ENCODE measurements at places on chromosomes 16 and 17.

DNA sequence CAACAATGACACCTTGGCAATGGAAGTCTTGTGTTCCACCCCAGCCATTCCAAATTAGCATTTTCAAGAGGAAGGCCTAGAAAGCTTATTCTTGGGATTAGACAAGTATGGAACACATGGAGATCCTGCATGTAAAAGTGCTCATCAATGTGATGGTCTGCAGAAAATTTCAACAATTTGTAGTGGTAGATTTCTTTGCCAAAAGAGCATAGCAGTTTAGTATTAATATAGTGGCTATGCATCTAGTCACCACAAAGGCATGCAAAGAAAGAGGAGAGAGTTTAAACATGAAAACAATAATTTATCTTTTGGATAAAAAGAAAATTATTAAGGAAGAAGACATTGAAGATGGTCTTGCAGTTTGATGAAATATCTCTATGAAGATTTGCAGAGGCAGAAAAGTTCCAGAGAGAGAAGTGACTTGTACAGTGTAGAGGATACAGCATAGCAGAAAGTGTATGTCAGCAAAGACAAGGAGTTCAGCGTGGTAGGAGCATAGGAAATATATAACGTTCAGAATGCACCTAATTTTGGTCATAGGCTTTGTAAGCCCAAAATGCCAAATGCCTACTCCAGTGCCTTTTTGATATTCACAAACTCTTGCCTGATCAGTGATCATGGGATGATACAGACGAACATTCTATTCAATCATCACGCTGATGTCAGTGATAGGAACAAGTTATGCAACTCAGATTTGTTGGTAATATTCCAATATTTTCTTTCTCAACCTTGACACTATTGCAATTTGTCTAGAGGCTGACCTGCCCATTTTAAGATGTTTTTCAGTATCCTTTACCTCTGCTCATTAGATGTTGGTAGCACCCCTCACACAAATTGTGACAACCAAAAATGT lies 727.9 kb upstream of the SOX9 start:
- H3K27ac ChIP-seq: no peak overlapping the region
- no peaks in the 10 kb centered on the region for H3K4me1 ChIP-seq
- no peak for DNase-seq
- no peaks in the 10 kb centered on the region for H3K27me3 ChIP-seq
- H3K36me3 ChIP-seq: no peaks in the 10 kb centered on the region
- H3K4me3 ChIP-seq: no peak overlapping the region

DNA sequence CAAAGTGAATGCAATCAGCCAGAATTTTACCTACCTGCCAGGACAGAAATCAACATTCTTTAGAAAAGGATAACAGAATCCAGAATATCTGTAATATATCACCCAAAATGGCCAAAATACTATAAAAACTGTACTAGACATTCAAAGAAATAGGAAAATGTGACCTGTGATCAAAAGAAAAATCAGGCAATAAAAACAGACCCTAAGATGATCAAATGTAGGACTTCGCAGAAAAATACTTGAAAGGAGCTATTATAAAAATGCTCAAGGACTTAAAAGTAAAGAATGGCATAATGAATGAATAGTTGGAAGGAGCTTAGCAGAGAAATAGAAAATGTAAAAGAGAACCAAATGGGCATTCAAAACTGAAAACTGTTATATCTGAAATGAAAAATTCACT lies 4.1 kb downstream of the LPCAT2 start:
- no peaks in the 10 kb centered on the region for H3K27me3 ChIP-seq
- no peak overlapping the region for H3K4me3 ChIP-seq
- no peak for DNase-seq

DNA sequence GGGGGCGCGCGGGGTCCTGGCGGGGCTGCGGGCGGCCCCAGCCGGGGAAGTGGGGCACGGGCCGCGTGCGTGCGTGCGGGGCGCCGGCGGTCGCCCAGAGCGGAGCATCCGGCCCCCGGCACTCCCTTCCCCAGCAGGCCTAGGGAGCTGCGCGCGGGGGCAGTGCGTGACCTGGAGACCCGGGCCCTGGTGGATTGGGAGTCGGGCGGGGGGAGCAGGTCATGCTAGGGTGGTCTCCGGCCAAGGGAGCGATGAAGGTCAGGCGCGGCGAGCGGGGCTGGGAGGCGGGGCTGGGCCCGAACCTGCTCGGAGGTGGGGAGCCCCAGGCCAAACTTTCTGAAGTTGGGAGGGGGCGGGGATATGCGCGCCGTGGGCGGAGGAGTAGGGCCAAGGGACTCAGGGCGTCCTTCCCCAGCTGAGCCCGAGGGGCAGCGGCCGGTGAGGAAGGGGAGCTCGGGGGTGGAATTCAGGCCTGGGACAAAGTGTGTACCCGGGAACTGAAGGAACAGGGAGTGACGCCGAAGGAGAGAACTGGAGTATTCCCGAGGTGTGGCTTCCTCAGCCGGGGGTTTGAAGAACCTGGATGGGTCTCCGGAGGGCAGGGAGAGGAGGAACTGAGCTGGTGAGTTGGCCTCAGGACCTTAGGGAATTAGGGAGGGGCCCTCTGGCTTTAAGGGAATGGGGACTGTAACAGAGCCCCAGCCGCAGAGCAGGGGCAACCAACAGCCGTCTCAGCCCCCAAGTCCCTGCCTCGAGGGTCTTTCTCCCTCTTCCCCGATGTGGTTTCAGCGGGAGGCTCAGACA lies 589 bp downstream of the XYLT2 start:
- no peaks in the 10 kb centered on the region for H3K27me3 ChIP-seq
- peak overlapping the region; percentile 58 for H3K27ac ChIP-seq
- no peak for DNase-seq
- H3K4me1 ChIP-seq: no peaks in the 10 kb centered on the region
- H3K36me3 ChIP-seq: no peaks in the 10 kb centered on the region

DNA sequence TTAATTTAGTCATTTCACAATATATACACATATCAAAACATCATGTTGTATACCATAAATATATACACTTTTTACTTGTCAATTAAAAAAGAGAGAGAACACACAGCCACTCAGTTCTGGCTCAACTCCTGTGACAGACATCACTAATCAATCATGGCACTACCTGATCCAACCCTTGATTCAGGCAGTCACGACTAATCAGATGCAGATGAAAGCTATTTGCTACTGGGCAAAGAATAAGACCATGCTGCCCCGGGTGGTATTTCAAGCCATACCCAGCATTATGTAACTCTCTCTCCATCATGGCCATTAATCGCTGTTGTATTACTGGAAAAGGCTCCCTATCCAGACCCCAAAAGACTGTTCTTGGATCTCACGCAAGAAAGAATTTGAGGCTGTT lies 345.7 kb downstream of the HAPSTR1 start:
- no peak overlapping the region for H3K4me3 ChIP-seq
- H3K4me1 ChIP-seq: no peaks in the 10 kb centered on the region
- no peak for DNase-seq
- H3K27me3 ChIP-seq: no peaks in the 10 kb centered on the region
- no peaks in the 10 kb centered on the region for H3K36me3 ChIP-seq
- no peak overlapping the region for H3K27ac ChIP-seq

GRCh38 chr17:19301973-19302372 lies 60.5 kb downstream of the B9D1 start:
- no peaks in the 10 kb centered on the region for H3K27me3 ChIP-seq
- H3K27ac ChIP-seq: peak overlapping the region; percentile 70
- no peaks in the 10 kb centered on the region for H3K4me1 ChIP-seq
- DNase-seq: no peak
- H3K4me3 ChIP-seq: no peak overlapping the region
- H3K36me3 ChIP-seq: no peaks in the 10 kb centered on the region

GRCh38 chr16:15682105-15682570 lies 32.1 kb downstream of the NDE1 start:
- H3K4me1 ChIP-seq: no peaks in the 10 kb centered on the region
- no peak overlapping the region for H3K4me3 ChIP-seq
- peak; percentile 66 for DNase-seq
- no peaks in the 10 kb centered on the region for H3K27me3 ChIP-seq
- no peak overlapping the region for H3K27ac ChIP-seq

DNA sequence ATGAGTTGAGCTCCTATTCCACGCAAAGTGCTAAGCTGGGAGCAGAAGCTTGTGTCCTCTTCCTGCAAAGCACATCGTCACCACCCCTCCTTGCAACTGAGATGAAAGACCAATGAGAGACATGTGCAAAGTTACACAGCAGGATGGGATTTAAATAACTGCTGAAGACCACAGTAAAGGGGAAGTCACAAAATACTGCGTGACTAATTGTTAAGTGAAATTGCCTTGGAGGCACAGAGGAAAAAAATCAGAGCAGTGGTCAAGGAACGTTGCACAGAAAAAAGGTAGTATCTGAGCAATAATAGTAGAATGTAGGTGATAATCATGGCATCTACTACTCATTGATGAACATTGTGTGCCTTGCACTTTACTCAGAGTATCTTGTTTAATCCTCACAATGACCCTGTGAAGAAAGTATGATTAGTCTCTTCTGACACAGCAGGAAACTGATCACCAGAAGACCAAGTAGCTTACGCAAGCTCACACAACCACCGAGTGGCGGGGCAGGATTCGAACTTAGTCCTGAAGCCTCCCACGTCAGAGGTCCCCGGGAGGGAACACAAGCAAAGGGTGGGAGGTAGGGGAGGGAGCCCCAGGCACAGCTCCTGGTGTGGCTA lies 15.4 kb upstream of the MYO18A start:
- no peaks in the 10 kb centered on the region for H3K36me3 ChIP-seq
- H3K4me3 ChIP-seq: no peak overlapping the region
- H3K4me1 ChIP-seq: no peaks in the 10 kb centered on the region
- no peaks in the 10 kb centered on the region for H3K27me3 ChIP-seq

- peaks cover 64% of the 10 kb centered on the region for H3K4me1 ChIP-seq
- H3K4me3 ChIP-seq: peak within 1 kb of the TSS; percentile 66
- no peak for DNase-seq
- H3K36me3 ChIP-seq: no peaks in the 10 kb centered on the region
Measured at GRCh38 chr17:1179818-1180742, at the start of gene ABR. Gene ABR, minus strand, starts transcription at chr17:1179981. Its CDS starts 254 bp downstream, at chr17:1179727.

GRCh38 chr17:9969301-9969935 lies 64.3 kb upstream of the RCVRN start:
- H3K4me3 ChIP-seq: no peak overlapping the region
- H3K4me1 ChIP-seq: no peaks in the 10 kb centered on the region
- H3K27me3 ChIP-seq: no peaks in the 10 kb centered on the region
- DNase-seq: no peak
- no peak overlapping the region for H3K27ac ChIP-seq

- DNase-seq: no peak
- no peaks in the 10 kb centered on the region for H3K27me3 ChIP-seq
- no peaks in the 10 kb centered on the region for H3K4me1 ChIP-seq
- no peak overlapping the region for H3K27ac ChIP-seq
Measured at GRCh38 chr16:26344976-26345375, 653.2 kb downstream of the HS3ST4 start.

- no peaks in the 10 kb centered on the region for H3K36me3 ChIP-seq
- H3K4me1 ChIP-seq: no peaks in the 10 kb centered on the region
- H3K27ac ChIP-seq: no peak overlapping the region
- no peaks in the 10 kb centered on the region for H3K27me3 ChIP-seq
- H3K4me3 ChIP-seq: no peak overlapping the region
Measured at GRCh38 chr16:84032458-84033178, 10.0 kb downstream of the SLC38A8 start.

GRCh38 chr16:73347500-73348375 lies 299.8 kb upstream of the ZFHX3 start:
- no peaks in the 10 kb centered on the region for H3K36me3 ChIP-seq
- DNase-seq: no peak
- no peaks in the 10 kb centered on the region for H3K27me3 ChIP-seq
- no peak overlapping the region for H3K4me3 ChIP-seq
- no peaks in the 10 kb centered on the region for H3K4me1 ChIP-seq

- no peaks in the 10 kb centered on the region for H3K27me3 ChIP-seq
- no peak overlapping the region for H3K4me3 ChIP-seq
- no peak for DNase-seq
- peaks cover 46% of the 10 kb centered on the region for H3K4me1 ChIP-seq
Measured at GRCh38 chr17:29181226-29181625, 1.0 kb upstream of the MYO18A start.

GRCh38 chr16:31507617-31507928 lies 618 bp downstream of the RUSF1 start:
- H3K4me3 ChIP-seq: peak overlapping the region; percentile 83
- H3K27ac ChIP-seq: peak overlapping the region; percentile 98
- no peaks in the 10 kb centered on the region for H3K27me3 ChIP-seq
- no peaks in the 10 kb centered on the region for H3K4me1 ChIP-seq

- no peaks in the 10 kb centered on the region for H3K27me3 ChIP-seq
- no peaks in the 10 kb centered on the region for H3K36me3 ChIP-seq
- DNase-seq: no peak
- no peaks in the 10 kb centered on the region for H3K4me1 ChIP-seq
- no peak overlapping the region for H3K27ac ChIP-seq
Measured at GRCh38 chr17:35738519-35739133, 7.2 kb downstream of the RASL10B start.

DNA sequence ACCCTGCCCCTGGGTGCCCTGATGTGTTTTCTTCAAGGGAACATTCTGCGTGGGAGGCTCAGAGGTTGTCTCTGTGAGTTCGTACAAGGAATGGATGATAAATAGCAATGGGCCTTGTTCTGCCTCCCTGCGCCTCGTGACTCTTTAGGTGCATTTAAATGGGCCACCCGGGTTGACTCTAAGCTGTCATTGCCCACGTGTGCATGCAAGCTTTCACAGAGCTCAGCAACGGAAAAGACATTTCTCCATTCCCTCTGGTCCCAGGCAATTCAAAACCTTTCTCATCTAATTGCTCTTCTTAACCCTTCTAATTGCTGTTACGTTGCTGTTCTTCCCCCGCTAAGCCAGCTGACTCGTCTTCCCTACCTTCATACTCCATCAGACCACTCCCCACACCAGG lies 71.5 kb upstream of the SDK2 start:
- no peak overlapping the region for H3K4me3 ChIP-seq
- H3K36me3 ChIP-seq: no peaks in the 10 kb centered on the region
- DNase-seq: no peak
- H3K4me1 ChIP-seq: peaks cover 14% of the 10 kb centered on the region

DNA sequence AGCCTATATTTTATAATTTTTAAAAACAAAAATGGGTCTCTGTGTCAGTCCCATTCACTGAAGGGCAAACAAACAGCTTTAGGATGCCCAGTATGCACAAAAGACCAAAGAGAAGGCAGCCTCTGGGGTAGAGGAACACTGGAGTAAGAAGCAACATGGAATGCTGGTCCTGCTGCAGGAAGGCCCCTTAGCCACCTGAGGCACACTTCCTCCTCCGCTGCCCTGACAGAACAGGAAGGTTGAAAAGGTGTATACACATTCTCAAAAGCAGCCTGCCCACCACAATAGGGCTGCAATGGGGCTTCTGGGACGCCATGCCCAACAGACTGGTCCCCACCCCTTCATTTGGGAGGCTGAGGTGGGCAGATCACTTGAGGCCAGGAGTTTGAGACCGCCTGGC lies 19.5 kb downstream of the TOM1L2 start:
- H3K27ac ChIP-seq: no peak overlapping the region
- H3K27me3 ChIP-seq: no peaks in the 10 kb centered on the region
- H3K4me1 ChIP-seq: peaks cover 36% of the 10 kb centered on the region
- H3K36me3 ChIP-seq: no peaks in the 10 kb centered on the region
- H3K4me3 ChIP-seq: no peak overlapping the region

DNA sequence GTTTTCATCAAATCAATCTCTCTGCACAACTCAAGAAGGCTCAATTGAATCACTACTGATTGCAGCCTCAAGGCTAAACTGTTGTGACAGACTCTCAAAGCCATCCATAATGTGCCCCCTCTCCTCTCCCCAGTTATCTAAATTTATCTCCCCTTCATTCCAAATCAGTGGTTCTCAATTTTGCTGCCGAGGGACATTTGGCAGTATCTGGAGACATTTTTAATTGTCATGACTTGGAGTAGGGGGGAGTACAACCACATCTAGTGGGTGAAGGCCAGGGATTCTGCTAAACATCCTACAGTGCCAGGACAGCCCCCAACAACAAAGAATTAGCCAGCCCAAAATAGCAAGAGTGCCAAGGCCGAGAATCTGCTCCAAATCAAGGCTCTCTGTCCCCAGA lies 9.1 kb downstream of the USP31 start:
- peaks cover 50% of the 10 kb centered on the region for H3K4me1 ChIP-seq
- H3K36me3 ChIP-seq: no peaks in the 10 kb centered on the region
- peak overlapping the region; percentile 65 for H3K27ac ChIP-seq
- H3K4me3 ChIP-seq: no peak overlapping the region
- H3K27me3 ChIP-seq: no peaks in the 10 kb centered on the region

Measured in right atrium auricular region (tissue), 2 donors.